ENCODE measurements at places on chromosomes 16 and 17. TPM values are rescaled to one million over a fixed set of nuclear protein-coding genes. Genes with fewer than 3 reads are reported as not detected.

- no peaks in the 10 kb centered on the region for H3K27me3 ChIP-seq
- no peak overlapping the region for H3K27ac ChIP-seq
- DNase-seq, result no peak
- H3K36me3 ChIP-seq, result no peaks in the 10 kb centered on the region
- H3K4me1 ChIP-seq, result peaks cover 20% of the 10 kb centered on the region
These were observed 19.2 kb upstream of the SPNS2 start for GRCh38 chr17:4479340-4479981.

GRCh38 chr16:31242206-31242605, 17.6 kb upstream of the ITGAM start:
- no peak for DNase-seq
- H3K4me1 ChIP-seq, result no peaks in the 10 kb centered on the region
- no peak overlapping the region for H3K4me3 ChIP-seq
- H3K36me3 ChIP-seq, result no peaks in the 10 kb centered on the region
- no peaks in the 10 kb centered on the region for H3K27me3 ChIP-seq
- no peak overlapping the region for H3K27ac ChIP-seq

DNASE1L2 gene
- total RNA-seq, result 2.7 TPM

DNA sequence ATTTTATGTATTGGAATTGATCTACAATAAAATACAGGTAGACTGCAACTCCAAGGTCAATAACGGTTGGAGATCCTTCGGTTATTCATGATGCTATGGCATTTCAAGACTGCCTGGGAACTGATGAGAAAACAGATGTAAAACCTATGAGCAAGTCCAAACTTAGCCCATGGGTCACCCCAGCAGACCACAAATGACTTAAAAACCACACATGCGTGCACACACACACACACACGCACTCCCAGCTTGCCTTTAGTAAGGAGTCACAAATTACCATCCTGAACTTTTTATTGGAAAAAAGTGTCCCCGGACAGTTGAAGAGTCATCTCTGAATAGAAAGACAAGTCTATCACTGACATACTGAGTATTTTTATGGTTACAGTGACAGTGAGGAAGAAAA, 26.7 kb downstream of the TRIM25 start:
- H3K4me3 ChIP-seq, result no peak overlapping the region
- no peaks in the 10 kb centered on the region for H3K27me3 ChIP-seq
- no peaks in the 10 kb centered on the region for H3K4me1 ChIP-seq

DNA sequence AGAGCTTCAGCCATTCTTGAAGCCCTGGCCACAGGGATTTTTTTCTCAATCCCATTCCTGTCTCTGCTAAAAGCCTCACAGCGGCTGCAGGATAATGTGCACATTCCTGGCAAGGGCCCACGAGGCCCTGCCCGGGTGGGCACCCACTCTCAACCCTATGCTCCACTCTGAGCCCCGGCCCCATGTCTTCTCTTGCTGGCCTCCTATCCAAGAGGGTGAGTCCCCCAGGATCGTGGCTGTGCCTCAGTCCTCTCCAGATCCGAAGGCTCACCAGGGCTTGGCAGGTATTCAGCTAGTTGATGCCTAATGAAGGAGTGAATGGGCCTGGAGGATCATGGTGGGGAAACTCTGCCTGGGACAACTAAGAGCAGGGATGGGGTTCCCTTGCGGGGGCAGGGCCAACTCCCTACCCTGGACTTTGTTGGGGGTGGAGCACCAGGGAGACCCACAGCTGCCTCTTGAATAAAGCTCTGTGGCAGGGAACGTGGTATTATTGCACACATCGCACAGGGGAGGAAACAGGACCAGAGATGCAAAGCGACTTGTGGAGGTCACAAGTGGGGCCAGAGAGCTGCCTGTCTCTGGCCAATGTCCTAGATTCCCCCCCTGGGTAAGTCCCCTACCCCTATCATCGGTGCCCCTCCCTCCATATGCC, 5.4 kb downstream of the ARHGAP27 start:
- DNase-seq, result no peak
- H3K36me3 ChIP-seq, result no peaks in the 10 kb centered on the region
- H3K4me3 ChIP-seq, result no peak overlapping the region
- H3K27me3 ChIP-seq, result no peaks in the 10 kb centered on the region
- no peak overlapping the region for H3K27ac ChIP-seq

DNA sequence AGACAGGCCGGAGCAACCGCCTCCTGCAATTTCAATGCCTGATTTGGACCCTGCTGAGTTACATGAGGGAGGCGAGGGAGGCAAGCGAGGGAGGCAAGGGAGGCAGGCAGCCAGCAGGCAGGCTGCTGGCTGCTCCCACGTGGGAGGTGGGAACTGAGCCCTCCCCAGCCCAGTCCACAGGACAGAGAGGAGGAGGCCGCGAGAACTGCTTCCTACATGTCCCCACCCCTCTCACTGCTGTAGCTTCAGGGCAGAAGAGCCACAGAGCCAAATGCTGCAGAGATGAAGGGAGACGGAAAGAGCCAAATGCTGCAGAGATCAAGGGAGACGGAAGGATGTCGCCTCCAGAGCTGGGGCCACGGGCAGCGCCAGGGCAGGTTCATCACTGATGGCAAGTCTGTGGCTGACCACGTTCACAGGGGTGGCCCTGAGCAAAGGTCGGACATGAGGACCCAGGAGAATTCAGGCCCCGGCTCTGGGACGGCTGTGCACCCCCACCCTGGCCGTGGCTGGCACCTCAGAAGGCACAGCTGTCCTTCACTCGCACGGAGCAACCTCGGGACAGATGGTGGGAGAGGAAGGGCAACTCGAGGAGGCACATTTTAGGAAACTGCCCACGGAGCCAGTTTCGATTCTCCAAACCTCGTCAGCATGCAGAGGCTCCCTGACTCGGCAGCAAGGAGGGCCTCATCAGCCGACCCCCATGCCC, 21.5 kb downstream of the RPH3AL start:
- H3K36me3 ChIP-seq, result no peaks in the 10 kb centered on the region
- H3K27me3 ChIP-seq, result no peaks in the 10 kb centered on the region
- no peak overlapping the region for H3K27ac ChIP-seq
- peaks cover 44% of the 10 kb centered on the region for H3K4me1 ChIP-seq

DNA sequence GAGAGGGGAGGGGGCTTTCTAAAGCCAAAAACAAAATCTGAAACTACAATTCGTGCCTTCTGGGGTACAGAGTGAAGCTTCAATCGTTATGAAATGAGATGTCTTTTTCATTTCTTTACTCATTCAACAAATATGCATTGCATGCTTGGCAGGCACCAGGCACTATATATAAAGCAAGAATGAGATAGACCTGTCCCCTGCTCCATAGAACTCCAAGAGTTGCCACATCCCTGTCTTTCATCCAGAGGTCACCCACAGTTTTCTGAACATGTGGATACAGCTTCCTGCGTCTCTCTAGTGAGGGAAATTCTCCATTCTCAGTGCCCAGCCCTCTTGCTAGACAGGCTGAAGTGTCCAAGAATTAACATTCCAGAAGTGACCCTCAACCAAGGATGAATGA, 343.2 kb upstream of the MAF start:
- H3K4me3 ChIP-seq, result no peak overlapping the region
- H3K4me1 ChIP-seq, result no peaks in the 10 kb centered on the region
- no peaks in the 10 kb centered on the region for H3K27me3 ChIP-seq
- H3K36me3 ChIP-seq, result no peaks in the 10 kb centered on the region

CCL5 gene
- total RNA-seq, result 17.4 TPM

DNA sequence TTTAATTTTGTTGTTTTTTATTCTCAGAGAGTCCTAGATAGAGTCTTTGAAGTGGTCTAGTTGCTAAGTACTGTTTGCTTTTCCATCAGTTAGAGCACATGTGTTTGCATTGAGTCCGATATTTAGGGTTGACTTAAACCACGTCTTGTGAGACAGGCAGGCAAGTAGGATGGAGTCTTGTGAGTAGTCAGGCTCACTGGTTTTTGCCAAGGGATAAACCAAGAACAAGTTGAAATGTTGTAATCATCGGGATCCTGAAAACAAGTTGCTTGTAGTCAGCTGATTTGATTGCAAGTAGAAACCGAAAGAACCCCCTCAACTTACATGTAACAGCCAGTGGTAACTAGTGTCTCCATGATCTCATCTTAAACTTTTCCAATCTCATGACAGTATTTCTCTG, 17.2 kb downstream of the ATP6V0A1 start:
- no peak overlapping the region for H3K4me3 ChIP-seq
- peaks cover 4% of the 10 kb centered on the region for H3K36me3 ChIP-seq
- DNase-seq, result no peak
- H3K4me1 ChIP-seq, result no peaks in the 10 kb centered on the region

DNA sequence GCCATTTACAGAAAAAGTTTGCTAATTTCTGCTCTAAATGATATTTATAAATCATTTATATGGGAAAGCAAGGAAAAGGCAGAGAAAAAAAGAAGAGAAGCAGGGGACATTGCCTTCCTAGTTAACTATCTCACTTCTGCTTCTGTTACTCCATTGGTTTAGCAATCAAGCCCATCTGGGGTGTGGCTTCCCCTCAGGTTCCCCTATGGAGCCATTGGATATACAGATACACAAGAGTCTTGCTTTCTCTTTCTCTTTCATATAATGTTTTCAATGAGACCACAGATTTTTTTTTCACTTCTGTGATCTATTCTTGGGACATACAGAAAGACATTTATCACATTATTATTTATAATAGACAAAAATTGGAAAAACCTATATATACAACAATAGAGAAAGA, 105.6 kb upstream of the TOM1L1 start:
- H3K4me1 ChIP-seq, result no peaks in the 10 kb centered on the region
- H3K36me3 ChIP-seq, result no peaks in the 10 kb centered on the region
- no peaks in the 10 kb centered on the region for H3K27me3 ChIP-seq
- no peak overlapping the region for H3K27ac ChIP-seq

Data from naive thymus-derived CD4-positive, alpha-beta T cell (primary cell).